Stimulated activated CD4-positive, alpha-beta T cell treated with anti-CD3 and anti-CD28 coated beads, TNF-alpha, amount 100 ng/mL, for 24 hours (primary cell): ENCODE measurements at places on chromosomes 6 and 20.
A peak's percentile ranks its signal among the peaks of the same experiment; 100 is the strongest.

DNA sequence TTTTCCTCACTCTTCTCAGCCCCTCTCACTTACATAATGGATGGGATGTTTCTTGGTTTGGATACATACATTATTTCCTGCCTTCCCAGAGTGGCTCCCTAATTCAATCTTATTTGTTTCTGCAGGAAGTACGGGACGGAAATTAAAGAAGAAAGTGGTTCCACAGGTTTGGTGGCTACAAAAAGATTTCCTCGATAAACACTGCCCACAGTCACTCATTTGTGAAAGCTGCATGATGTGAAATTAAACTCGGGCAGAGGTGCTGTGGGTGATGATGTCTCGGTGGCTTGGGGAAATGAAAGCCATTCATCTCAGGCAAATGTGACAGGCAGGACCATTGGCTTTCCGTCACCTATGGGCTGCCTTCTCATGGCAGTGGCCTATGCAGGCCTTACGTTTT lies 119.5 kb upstream of the KCNG1 start:
- no peak for DNase-seq

DNA sequence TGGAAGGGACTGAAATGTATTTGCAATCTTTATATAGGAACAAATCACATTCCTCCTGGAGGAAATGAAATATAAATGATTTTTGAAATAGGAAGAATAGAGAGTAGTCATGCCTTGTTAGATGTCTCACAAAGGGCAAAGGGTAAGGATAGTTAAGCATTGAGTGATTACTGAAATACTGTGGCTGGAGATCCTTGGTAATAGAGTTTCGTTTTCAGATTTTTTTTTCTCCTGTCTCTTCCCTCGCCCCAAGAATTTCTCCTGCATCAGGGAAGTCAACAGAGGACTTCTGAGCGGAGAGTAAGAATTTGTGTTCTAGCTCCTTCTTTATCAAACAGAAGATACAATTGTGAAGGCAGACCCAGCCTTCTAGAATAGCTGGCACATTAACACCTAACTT lies 79.4 kb downstream of the PLCB4 start:
- DNase-seq = no peak

GRCh38 chr20:922781-923180 lies 6.6 kb upstream of the ANGPT4 start:
- no peak for DNase-seq

DNA sequence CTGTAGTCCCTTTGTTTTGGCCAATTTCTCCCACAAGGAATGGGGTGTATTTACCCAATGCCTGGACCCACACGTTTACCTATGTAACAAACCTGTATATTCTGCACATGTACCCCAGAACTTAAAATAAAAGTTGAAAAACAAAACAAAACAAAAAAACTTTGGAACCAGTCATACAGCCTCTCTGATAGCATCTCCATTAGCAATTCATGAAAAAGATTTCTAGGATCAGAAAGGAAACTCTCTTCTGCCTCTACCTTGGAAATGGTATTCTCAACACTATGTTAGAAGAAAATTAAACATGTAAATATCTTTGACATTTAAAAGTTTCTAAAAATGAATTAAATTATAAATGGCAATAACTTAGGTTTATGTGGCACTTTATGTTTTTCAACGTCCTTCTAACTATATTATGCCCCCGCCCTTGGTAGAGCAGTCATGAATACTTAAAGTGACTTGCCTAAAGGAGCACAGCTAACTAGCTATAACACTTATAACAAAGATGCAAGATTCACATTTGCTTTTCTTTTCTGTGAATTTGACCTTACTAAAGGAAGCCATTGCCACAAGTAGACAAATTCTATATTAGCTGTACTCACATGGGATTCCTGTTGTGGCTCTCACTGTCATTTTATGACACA lies 147.5 kb upstream of the FKBP1C start:
- no peak for DNase-seq

GRCh38 chr6:45900808-45901752 lies 114.6 kb downstream of the CLIC5 start:
- no peak for DNase-seq

GRCh38 chr20:10733122-10733521 lies 59.3 kb upstream of the JAG1 start:
- no peak for DNase-seq

- no peak for DNase-seq
Observed at GRCh38 chr6:163731215-163732013, 316.9 kb downstream of the QKI start.

GRCh38 chr6:49772285-49772684 lies 14.8 kb downstream of the PGK2 start:
- DNase-seq = no peak

DNA sequence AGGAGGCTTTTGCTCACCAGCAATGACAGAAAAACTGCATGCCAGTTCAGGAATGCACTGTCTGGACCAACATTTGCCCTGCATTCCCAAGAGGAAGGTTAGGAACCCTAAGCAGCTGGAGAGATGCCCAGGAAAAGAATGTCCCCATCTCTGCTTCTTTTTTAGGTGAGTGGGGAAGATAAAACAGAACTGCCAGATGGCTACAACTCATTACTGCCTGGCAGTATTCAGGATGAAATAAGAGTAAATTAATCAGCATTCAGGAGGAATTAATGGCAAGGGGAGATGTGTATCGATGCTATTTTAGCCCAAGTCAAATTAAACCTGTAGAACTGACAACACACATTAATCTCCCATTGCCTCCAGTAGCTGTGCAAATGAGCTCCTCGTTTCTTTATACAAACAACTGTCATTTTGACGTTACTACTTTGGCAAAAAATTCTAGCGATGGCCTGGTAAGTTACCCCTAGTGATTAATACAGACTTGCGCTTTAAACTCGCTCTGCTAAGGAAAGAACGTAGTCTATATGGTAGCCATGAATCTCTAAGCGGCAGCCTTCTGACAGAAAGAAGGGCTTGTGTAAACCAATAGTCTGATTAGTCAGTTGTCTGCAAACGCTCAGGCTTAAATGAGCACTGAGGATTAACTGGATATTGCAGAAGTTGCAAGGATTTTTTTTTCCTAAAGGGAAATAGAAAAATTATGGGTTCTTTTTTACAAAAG lies 16.7 kb upstream of the SMLR1 start:
- no peak for DNase-seq

DNA sequence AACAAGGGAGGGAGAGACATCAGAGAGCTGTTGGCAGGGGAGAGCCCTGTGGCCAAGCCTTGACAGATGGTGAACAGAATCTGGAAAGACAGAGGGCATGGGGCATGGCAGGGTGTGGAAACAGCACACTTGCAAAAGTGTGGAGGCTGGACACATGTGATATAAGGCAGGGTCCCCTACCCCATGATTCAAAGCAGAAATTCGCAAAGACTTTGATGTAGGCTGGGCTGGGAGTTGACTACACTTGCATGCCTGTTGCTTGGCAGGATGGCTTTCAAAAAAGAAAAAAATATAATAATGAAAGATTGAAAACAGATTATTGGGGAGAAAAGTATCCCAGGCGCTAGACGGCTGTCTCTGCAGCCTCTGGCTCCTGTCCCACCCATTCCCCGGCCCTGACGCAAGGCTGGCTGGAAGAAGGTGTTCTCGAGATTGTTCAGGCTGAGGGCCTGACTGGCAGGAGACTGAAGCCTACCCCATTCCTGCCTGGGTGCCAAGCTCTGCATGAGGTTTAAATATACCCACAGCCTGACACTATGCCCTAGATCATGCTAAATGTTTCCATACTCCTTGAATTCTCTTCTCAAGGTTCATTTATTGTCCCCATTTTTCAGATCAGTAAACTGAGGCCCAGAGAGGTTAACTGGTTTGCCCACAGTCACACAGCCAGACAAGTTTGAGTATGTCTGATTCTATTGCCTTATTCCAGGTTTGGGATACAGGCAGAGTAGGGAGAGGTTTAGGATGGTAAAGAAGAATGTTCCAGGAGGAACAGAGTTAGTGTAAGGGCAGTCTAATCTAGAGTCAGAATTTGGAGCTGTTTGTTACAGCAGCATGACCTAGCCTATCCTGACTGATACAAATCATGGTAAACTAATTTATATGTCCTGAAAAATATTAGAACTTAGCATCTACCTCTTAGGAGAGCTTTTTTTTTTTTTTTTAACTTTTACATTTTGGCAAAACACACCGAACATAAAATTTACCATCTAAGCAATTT lies 23.4 kb upstream of the CCN5 start:
- DNase-seq = no peak

DNA sequence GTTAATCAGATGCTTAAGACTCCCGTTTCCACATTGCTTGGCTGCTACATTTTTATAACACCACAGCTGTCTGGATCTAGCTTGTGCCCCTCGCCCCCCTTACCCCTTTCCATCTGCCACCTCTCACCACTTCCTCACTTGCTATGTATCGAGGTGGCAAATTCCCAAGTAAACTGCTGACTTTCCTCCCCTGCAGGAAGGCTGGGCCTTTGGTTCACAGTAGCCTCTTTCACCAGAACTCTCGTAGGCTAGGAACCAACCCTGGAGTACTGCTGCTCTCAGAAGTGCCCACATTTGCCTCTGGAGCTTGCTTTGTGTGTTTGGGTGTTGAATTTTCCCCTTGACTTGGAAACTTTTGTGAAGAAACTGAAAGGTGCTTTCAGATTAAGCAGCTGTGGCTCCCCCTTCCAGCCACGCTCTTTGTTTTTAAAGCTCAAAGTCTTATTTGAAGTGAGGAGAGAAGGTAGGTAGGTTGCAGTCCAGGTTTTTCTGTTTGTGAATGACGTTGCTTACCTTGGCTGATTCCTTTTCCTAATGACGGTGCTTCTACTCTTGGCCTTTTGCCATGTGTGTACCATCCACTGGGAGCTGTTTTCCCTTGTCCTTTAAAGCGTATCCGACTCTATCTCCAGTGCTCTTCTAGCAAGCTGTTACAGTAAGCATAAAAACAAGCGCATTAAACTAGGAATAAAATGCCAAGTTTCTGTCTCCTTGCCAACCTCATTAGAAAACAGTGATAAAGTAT lies 90.4 kb downstream of the CARMIL1 start:
- DNase-seq = no peak

- DNase-seq = no peak
Observed at GRCh38 chr6:54903884-54904283, 57.3 kb downstream of the FAM83B start.

GRCh38 chr20:8301655-8302054 lies 169.6 kb downstream of the PLCB1 start:
- no peak for DNase-seq

- peak; percentile 41 for DNase-seq
Observed at GRCh38 chr20:61263084-61263695, 11.1 kb downstream of the CDH4 start.

- no peak for DNase-seq
Observed at GRCh38 chr20:63404129-63405085, 43.3 kb upstream of the CHRNA4 start.

GRCh38 chr6:156686301-156686994 lies 90.7 kb upstream of the ARID1B start:
- DNase-seq = peak; percentile 18

DNA sequence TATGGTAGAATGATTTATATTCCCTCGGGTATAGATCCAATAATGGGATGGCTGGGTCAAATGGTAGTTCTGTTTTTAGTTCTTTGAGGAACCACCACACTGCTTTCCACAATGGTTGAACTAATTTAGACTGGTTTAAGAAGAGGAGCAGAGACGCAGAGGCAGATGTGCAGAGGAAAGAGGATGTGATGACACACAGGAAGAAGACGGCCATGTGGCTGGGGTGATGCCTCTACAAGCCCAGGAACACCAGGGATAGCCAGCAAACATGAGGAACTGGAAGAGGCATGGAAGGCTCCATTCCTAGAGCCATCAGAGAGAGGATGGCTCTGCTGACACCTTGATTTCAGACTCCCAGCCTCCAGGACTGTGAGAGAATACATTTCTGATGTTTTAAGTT lies 218.3 kb upstream of the DTNBP1 start:
- DNase-seq = no peak

GRCh38 chr6:147986846-147987245 lies 355.8 kb upstream of the SASH1 start:
- DNase-seq = no peak

DNA sequence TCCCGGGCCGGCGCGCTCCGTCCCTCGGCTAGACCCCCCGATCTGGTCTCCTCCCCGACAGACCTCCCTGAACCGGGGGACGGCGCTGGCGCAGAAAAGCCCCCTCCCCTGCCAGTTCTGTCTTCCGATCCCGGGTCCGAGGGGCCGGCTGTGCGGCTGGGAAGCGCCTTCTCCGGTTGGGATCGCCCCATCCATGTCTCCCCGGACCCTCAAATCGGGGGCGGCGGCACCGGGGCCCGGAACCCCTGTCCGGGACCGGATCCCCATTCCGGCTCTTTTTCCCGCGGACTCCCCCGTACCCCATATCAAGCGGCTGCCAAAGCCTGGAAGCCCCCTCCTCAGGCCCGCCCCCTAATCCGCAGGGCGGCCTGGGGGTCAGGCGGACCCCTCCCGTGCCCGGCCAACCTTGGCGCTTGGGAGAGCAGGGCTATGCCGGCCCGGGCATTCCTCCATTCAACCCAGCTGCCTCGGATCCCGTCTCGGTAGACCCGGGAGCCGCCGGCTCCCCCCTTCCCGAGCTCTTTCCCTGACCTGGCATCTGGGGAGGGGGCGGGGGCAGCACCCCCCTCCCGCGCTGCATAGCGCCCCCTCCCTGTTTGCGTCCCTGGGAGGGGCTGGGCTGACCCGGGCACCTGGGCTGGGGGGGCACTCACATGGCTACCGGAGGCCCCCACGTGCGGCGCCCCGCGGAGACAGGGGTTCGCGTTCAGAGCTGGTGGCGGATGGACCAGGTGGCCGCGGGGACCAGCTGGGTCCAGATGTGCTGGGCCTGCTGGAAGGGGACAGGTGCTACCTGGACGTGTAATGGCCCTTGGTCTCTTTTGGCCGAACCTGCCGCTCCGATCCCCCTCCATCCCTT lies 643 bp downstream of the DLGAP4 start:
- DNase-seq = no peak

- DNase-seq = no peak
Observed at GRCh38 chr6:114839019-114839418, 496.2 kb upstream of the HS3ST5 start.

- DNase-seq = no peak
Observed at GRCh38 chr20:11520596-11520995, 397.1 kb upstream of the BTBD3 start.

DNA sequence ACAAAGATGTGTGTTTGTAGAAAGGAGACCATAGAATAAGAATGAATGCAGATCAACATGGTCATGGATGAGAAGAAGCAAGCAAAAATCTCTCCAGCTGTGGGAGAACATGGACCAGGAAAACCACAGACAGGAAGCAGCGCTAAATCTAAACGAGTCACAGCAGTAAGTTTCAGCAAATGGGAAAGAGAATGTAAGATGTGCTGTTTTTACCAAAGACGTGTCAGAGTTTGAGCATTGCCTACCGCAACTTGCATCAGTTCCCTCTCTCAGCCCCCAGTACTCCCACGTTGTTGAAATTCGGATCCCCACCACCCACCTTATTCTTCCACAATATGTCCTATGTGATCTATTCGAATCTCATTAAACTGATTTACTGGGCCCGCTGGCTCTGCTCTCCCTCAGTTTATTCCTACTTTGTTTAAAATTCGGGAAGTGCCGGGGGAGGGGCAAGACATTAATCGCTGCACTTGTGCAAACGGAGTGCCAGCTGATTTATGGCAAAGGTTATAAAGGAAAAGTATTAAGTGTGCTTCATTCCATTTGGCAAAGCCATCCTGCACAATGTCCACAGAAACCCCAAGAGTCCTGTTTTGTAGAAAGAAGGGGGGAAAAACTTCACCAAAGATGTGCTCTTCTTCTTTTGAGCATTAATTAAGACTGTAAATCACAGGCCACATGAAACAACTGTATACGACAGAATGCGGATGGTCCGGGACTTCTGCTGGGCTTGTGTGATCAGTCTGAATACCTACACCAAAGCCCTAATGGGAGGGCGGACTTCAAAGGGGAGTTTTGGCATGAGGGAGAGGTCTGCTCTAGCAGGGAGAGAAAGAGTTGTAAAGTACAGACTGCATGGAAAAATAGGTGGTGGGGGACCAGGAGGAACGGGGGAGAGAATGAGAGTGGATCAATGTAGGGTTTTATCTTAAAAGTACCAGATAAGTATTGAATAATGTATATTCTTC lies 59.1 kb upstream of the PRDM1 start:
- no peak for DNase-seq
